ENCODE measurements at places on chromosomes 4 and X.

DNA sequence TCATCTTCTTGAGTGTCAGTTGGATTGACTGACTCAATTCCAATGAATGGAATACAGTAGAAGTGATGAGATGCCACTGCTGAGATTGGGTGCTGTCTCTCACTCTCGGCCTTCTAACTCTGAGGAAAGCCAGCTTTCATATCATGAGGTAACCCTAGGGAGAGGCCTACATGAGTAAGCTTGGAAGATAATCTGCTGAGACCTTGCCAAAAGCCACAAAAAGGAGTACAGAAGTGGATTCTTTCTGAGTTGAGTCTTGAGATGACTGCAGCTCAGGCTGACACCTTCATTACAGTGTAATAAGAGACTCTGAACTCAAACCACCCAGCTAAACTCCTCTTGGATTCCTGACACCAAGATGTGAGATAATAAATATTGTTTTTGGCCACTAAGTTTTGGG, 537.4 kb upstream of the MAGEB18 start:
- no peak for DNase-seq

- DNase-seq: peak; percentile 65
These were observed 2.1 kb downstream of the PPP3CA start for GRCh38 chr4:101345271-101345595.

DNA sequence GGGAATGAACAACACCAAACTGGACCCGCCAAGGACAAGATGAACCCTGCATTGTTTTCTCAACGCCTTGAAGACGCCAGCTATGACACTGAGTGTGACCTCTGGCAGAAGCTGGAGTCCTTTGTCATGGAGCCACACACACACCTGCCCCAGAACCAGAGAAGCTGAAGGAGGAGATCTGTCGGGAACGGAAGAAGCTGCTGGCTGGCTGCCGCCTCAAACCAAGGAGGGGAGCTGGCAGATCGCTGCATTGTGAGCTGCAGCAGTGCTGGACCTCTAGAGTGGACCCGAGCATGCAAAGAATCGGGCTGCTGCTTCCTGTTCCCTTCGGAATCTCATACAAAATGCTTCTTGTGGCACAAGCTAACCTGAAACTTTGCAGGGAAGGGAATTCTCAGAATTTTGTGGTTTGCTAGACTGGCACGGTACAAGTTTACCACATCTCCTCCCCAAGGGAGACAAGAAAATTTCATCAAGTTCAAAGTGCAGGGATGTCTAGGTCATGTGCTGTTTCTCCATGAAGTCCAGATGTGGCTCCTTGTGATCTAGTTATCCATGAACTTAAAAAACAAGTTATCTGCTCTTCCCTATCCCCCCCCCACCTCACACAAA, 23.4 kb upstream of the GLRB start:
- no peak for DNase-seq

GRCh38 chrX:129000018-129000417, 523.3 kb downstream of the SMARCA1 start:
- DNase-seq: no peak

- DNase-seq: peak; percentile 60
These were observed 274.9 kb upstream of the LDB2 start for GRCh38 chr4:17173300-17173699.

DNA sequence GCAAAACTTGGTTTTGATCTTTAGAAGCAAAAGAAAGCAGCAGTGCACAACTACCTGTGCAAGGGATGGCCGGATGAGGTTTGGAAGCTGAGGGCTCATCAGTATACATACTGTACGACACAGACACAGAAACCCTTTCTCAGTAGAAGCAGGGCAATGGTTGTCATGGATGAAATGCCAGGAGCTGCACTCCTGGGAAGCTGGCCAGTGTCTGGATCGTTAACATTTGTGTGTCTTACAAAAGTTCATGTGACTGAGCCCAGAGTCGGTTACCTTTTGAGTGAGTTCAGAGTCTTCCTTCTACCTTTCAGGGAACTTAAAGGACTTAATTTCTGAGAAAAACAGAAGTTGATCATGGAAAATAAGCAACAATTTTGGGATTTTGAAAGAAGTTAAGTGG, 230.3 kb downstream of the APBB2 start:
- no peak for DNase-seq

- no peak for DNase-seq
These were observed 338.3 kb upstream of the TEX13C start for GRCh38 chrX:124981420-124981819.

- DNase-seq: peak; percentile 63
These were observed 10.0 kb upstream of the LNX1 start for GRCh38 chr4:53601251-53601764.

DNA sequence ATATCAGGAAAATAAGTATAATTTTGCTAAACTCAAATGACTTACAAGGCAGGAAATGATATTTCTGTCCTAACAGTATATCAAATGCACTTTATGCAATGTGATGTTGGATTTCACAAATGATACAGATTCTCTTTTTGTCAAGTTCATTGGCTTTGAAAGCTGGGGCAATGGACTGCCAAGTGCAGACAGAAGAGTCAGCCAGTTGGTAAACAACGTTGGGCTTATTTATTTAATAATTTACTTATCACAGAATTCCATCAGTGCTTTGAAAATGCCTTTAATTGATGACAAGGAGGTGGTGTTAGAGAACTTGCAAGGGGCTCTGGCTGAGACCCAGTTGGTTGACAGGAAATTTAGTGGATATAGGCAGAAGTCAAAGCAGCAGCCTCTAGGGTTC, 79.9 kb upstream of the ADGRG2 start:
- no peak for DNase-seq

DNA sequence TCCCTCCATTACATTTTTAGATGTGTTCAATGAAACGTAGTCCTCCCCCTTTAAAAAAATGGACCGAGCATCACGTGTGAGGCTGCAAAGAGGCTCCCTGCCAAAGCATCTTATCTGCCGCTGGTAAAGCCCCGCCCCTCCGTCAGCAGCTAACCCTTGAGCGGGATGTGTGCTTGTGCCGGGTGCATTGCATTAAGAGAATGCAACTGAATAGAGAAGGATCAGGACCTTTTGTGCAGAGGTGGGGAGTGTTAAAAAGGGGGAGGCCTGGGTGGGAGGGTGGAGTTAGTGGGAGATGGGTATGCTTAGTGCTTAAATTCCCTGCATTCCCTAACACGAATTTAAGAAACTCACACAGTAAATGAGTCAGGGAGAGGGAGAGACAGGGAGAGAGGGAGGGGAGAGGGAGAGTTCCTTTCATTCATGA, 66.0 kb downstream of the TBL1X start:
- DNase-seq: peak; percentile 90

- DNase-seq: no peak
These were observed 283.9 kb upstream of the GPC4 start for GRCh38 chrX:133699023-133699728.

DNA sequence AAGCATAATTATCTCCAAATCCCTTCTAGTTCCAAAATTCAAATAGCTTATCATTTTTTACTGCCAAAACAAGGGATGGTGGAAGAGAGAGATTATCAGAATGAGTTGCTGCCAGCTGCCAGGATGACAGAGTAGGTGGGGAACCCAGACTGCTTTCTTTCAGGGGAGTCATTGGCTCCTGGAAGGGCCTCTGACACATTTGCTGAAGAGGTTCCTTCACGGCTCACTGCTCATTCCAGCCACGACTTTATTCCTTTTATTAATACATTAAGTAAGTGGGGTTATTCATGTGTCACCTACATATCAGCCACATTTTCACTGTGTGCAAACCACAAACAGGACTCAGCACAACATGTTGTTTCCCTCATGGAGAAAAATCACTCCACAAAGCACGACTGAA, 12.7 kb upstream of the SMIM43 start:
- DNase-seq: no peak

DNA sequence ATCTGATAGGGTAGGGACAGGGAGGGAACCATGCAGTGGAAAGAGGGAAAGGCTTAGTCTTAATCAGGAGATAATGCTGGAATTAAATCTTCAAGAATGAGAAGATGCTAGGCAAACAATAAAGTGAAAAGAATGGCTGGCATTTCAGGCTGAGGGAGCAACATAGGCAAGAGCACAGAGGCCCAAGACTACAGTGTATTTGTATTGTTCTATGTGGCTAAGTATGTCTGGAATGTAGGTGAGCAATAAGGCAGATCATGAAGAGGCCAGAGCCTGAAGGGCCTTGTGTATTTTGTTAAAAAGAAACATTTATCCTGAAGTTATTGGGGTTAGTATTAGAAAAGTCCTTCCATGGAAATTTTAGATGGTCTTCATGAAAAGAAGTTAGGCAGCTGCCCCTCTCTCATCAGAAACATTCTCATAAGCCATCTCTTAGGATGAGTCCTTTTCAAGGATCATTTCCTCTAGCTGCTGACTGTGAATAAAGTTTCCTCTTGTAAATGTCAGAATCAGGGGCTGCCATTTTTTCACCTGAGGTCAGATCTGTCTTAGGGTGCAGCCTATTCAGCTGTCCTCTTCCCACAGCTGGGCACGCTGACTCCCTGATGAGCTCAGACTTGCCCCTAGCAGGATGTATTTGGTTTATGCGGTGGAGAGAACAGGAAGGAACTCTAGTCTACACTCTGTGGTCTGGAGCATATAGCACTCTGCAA, 46.3 kb downstream of the ATP10D start:
- DNase-seq: peak; percentile 60

- DNase-seq: no peak
These were observed 75.9 kb downstream of the PAQR3 start for GRCh38 chr4:78863254-78863869.

DNA sequence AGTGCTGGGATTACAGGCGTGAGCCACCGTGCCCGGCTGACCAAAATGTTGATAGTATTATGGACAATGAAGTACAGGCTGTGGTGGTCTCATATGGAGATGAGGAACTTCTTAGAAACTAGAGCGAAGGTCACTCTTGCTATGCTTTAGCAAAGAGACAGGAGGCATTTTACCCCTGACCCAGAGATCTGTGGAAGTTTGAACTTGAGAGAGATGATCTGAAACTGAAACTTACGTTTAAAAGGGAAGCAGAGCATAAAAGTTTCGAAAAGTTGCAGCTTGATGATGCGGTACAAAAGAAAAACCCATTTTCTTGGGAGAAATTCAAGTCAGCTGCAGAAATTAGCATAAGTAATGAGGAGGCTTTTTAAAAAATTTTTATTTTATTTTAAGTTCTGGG, 8.5 kb upstream of the CTAG2 start:
- no peak for DNase-seq

- no peak for DNase-seq
These were observed 5.1 kb downstream of the PF4 start for GRCh38 chr4:73976716-73977115.

- DNase-seq: no peak
These were observed 42.6 kb downstream of the ADGRA3 start for GRCh38 chr4:22473268-22473667.

GRCh38 chr4:172207886-172208285, 394.7 kb downstream of the GALNTL6 start:
- DNase-seq: no peak

DNA sequence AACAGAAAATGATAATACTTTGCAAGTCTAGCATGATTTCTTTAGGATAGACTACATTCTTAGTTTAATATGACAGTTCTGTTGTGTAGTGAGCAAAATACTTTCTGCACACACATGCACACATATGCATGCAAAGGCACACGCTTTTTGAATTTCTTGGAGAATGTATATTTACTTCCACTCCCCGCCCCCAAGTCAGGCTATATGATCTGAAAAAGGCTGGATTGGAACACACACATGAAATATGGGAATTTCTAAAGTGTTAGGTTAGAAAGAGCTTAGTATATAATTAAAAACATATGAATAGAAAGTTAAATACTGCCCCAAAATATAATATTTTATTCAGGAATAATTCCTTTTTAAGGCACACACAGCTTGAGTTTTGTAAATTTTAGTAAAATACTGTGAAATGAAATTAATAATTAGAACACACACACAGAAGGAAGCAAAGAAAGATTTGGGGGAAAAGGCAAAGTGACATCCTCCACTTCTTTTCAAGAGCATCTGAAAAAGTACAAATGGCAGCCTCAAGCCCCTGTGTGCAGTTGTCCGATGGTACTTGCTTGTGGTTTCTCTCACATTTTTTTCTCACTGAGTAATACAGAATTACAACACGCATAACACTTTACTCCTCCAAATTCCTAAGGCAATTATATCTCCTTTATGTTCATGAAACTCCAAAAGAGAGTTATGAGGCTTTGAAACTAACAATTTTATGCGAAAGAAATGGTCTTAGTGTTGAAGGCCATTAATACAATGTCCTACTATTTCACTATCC, 228.9 kb upstream of the ETNPPL start:
- DNase-seq: no peak

- no peak for DNase-seq
These were observed 6.5 kb upstream of the STBD1 start for GRCh38 chr4:76300012-76300411.

DNA sequence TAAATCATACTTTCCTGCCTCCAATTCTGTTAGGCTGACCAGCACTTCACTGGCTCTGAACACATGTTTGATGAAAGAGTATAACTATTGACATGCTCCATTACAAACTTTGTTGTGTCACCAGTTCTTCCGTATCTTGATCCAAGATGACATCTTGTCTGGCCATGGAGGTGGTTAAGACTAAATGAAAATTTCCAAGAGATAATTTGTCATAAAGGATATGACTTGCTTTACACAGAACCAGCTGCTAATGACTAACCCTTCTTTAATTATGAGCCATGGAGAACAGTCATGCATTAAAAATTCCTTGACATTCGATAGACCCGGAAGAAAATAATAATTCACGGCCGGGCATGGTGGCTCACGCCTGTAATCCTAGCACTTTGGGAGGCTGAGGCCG, 17.7 kb upstream of the N4BP2 start:
- no peak for DNase-seq

GRCh38 chrX:96979766-96980165, 96.1 kb downstream of the RPA4 start:
- DNase-seq: peak; percentile 52

- peak; percentile 29 for DNase-seq
These were observed 34.1 kb downstream of the NAT8L start for GRCh38 chr4:2093265-2093664.

- DNase-seq: no peak
These were observed 169.6 kb upstream of the GATB start for GRCh38 chr4:151930372-151930771.

DNA sequence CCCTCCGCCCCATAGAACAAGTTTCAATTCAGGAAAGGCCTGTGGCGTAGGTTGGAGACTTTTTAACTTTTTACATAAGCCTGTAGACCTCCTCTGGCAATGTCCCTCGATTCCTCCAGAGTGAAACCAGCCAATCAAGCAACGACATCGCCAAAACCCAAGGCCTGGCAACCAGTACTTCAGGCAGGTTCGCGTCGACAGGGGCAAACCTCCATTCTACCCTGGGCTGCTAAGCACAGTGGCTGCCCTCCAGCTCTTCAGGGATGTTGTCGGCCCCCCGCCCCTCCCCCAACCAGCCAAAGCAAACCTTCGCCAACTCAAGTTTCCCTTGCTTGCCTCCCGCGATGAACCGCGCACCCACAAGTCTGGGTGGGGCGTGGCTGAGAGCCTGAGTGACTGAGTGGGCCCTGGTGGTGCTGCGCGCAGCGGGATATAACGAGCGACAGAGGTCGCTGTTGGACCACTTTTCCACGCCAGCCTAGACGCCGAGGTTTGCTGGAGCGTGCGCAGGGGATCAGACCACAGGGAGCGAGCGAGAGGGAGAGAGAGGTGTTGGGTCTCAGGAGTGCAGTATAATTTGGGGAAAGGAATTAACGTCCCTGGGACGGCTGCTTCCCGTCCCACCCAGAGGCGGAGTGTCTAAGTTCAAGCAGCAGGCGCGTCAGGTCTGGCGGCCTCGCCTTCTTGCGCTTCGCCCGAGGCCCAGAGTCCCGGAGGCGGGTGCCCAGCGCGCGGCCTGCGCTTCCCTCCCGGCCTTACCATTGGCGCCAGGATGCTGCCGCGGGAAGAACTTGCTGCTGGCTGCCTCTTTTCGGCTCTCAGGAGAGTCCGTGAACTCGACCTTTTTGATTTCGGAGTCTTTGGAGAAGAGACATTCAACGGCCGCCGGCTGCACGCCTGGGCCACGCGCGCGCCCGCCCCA, 9.0 kb upstream of the PITX2 start:
- DNase-seq: peak; percentile 93

Measured in islet precursor cell (in vitro differentiated cells).